Stimulated activated CD4-positive, alpha-beta T cell treated with anti-CD3 and anti-CD28 coated beads, Interleukin-15, amount 100 ng/mL, for 48 hours (primary cell): ENCODE measurements at places on chromosomes 16 and 17.
A peak's percentile ranks its signal among the peaks of the same experiment; 100 is the strongest.

- no peak for DNase-seq
These were observed 72.8 kb upstream of the ATF7IP2 start for GRCh38 chr16:10312784-10313724.

DNA sequence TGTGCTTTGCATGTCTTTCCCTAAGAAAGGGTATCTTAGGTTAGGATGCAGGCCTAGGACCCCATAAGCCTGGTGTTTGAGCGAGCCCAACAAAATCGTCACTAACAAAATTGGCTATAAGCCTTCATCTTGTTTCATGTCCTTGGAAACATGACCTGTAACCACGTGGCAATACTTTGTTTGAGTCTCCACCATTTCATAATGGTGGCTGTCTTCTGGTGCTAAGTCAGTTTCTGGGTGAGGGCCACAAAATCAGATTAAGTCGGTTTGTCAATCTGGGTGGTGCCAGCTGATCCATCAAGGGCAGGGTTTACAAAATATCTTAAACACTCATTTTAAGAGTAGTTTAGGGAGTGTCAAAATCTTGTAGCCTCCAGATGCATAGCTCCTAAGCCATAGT, 33.0 kb downstream of the C16orf54 start:
- no peak for DNase-seq

- DNase-seq, result peak; percentile 68
These were observed 332.8 kb downstream of the MAF start for GRCh38 chr16:79267781-79268180.

DNA sequence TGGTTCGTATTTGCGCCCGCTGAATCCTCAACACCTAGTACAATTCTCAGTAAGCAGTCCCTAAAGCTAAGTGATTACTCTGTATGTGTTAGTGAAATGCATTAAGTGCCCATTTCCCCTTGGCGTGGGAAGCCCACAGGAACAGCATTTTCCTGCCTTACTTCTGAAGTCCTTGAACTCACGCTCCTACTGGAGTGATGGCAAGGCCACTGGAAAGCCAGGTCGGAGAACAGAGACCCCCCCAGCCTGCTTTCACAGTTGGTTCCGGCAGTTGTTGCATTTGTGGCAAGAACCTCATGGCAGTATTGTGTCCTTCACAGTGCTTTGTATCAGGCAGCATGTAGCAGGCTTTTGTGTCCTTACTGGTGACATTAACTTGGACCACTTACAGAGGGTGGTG, 340.7 kb downstream of the CDH13 start:
- no peak for DNase-seq

DNA sequence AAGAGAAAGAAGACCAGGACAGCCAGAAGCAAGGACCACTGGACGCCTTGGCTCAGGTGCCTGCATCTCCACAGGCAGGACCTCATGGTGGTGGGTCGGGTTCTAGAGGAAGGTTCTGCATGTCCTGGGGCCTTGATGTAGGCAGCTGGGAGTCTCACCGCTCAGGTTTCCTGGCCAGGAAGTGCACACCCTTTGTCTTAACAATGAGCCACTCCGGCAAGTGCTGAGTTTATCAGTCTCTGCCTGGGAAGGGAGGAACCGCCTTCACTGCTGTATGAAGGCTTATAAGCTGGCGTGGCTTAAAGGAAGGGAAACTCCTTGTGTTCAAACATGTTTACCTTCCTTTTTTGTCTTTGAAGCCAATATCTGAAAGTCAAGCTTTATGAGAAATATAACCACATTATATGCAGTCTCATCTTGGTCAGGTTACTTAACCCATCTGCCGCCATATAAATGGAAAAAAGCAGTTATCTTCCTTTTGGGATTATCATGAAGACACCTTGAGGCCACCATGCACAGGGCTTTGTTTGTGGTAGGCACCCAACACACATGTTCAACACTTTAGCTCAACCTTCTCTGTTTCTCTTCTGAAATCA, at the start of gene ST6GALNAC1:
Gene ST6GALNAC1 (minus strand): TSS at position 205 of the 596 bp plus-strand sequence. CDS start 119 bp downstream, at position 86.
- DNase-seq, result no peak

DNA sequence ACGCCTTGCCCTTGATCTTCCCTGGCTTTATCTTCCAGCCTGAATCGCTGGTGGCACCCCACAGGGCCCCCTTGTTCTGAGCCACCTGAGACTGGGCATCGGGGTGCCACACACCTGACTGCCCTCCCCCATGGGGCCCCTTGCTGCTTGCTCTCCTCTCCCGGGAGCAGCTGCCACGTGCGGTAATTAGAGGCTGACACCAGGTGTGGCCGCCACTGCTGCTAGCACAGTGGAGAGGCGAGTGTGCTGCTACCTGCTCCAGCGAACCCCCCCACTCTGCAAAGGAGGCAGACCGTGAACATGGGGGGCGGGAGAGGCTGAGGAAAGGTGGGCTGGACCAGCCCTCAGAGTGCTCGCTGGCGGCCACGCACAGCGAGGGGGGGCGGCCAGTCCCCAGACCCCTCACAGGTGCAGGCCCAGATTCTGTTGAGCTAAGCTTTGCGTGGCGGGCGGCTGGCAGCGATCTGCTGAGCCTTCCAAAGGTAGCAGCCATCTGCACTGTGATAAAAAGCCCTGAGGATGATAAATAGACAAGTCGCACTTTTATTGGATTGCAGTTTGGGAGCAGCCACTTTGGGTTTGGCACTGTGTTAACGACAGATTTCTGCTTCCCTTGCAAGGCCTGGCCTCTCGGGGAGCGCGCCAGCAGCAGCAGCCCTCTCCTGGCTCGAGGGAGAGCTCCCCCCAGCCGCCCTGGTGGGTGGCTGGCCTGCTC, 167.9 kb upstream of the GSE1 start:
- no peak for DNase-seq

DNA sequence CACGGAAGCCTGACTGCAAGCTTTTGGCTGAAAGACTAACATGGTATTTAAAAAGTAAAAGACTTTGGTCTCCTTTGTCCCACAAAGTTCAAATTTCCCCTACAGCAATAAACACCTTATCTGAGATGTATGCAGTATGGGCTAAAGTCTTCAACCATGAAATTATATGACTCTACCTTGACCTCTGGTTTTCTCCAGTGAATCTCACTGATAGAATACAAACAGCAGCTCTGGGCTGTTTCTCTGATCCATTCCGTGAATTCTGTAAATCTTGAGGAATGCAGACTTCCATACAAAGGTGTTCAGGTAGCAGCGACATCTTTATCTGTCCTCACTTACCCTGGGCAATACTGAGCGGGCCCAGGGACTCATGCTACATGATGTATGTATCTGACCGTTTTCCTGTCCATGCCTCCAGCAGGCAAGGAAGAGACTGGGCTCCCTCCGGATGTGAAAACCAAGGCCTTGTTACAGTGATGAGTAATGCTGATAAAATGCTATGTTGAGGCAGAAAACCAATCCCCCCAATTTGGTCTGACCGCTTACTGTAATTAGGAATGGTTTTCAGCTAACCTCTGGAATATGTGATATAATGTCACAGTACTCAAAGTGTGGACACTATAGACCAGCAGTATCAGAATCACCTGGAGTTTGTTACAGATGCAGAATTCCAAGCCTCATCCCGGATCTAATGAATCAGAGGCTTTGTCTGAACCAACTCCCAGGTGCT, 589.8 kb downstream of the HS3ST4 start:
- DNase-seq, result no peak

DNA sequence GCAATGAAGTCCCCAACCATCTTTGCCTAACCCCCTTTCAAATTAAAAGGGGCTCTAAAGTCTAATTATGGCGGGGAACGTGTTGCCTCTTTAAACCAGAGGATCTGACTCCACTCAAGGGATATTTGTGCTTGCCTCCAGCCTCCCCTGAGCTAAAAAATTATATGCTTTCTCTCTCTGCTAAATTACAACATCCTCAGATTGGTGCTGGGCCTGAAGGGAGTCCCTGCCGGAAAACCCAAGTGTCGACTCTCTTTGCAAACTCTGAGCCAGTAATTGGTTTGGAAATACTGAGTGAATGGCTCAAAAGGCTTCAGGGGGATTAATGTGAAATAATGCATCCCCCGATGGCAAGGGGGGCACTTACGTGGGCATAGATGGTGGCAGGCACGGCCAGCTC, 208.5 kb upstream of the TNRC6C start:
- DNase-seq, result no peak

- DNase-seq, result no peak
These were observed 28.8 kb downstream of the TMEM92 start for GRCh38 chr17:50303051-50303450.

DNA sequence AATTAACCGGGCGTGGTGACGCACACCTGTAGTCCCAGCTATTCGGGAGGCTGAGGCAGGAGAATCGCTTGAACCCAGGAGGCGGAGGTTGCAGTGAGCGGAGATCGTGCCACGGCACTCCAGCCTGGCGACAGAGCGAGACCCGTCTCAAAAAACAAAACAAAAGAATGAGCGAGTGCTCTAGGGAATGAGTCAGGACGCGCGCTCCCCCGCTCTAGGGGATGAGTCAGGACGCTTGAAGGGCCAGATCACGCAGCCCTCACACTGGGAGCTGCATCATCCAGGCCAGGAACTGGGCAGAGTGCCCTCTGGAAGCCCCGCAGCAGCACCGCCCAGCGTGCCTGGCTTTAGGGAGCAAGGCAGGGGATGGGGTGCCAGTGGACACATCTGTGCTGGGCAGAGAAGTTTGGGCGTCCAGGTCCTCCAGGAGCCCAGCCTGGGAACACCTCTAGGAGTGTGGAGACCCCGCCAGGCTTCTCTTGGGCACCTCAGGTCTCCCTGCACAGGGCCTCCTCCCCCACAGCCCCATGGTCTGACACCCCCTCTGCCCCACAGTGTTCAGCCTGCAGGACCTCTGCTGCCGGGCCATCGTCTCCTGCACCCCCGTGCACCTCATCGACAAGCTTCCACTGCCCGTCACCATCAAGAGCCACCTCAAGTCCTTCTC, 3.9 kb upstream of the WFIKKN1 start:
- no peak for DNase-seq

GRCh38 chr16:46828292-46828691, 2.7 kb downstream of the C16orf87 start:
- DNase-seq, result no peak

- no peak for DNase-seq
These were observed 424 bp downstream of the C17orf100 start for GRCh38 chr17:6651919-6652452.

DNA sequence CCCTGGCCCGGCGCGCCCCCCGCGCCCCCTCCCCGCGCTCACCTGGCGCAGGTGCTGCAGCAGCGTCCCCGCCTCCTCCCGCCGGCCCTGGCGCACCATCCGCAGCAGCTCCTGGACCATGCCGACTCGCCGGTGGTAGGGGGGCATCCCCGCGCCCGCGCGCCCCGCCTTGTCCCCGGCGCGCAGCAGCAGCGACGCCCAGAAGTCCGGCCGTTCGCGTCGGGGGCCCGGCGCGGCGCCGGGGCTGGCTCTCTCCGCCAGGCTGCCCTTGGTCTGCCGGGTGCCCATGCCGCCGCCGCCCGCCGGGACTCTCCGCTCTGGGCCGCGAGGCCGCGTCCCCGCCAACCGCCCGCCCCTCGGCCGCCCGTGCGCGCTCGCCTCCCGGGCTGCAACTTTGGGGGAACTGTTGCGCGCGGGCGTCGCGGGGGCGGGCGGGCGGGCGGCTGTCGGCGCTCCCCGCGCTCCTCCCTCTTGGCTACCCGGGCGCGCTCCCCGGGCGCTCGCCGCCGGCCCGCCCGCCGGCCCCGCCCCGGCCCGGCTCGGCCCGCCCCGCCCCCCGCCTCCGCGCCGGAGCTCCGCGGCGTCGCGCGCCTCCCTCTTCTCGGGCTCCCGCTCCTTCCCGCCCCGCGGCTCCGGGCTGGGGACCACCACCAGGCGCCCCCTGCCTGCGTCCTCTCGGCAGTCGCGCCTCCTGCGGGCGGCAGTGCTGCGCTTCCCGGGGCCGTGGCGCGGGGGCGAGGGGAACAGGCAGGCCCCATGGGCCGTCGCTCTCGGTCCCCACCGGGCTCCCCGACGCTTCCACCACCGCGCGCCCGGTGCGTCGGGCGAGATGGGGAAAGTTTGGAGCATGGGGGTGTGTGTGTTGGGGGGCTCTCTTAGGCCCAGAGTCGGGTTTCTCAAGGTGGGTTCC, at the start of gene LRRC75A:
Gene LRRC75A (minus strand): TSS at position 491 of the 910 bp plus-strand sequence. CDS start 203 bp downstream, at position 288.
- no peak for DNase-seq

DNA sequence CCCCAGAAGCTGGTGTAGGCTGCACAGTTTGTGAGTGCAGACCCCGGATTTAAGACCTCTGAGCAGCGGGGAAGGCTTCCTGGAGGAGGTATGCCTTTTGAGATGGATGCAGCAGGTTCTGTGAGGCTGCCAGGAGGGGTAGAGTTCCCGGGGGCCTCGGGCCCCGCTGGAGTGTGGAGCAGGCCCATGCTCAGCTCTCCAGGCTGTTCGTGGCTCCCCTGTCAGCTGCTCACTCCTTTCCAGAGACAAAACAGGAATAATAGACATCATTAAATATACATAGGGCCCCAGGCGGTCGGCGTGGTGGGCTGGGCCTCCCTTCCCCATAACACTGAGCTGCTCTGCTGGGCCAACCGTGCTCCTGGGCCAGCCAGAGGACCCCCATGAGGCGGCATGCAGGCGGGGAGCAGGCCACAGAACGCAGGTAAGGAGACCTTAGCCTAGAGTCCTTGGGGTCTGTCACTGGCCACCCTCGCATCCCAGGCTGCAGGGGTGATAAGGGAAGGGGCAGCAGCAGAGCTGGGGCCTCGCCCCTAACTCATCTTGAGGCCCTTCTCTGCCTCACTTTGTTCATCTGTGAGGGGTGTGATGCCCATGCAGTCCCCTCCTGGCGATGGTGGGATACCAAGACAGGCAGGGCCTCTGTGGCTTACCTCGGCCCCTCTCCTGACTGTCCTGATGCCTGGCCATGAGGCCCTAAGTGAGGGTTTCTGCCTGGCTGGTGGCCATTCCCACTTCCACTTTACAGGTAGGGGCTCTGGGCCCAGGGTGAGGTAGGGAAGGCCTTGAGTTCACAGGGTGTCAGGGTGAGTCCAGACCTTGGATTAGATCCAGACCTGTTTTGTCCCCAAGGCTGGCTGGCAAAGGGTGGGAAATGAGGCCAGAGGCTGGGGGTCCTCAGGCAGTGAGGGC, at the start of gene MYO15A:
Gene MYO15A (plus strand): TSS at position 356 of the 912 bp plus-strand sequence. CDS start 10,045 bp downstream, outside the sequence.
- DNase-seq, result no peak

- no peak for DNase-seq
These were observed 12.0 kb downstream of the UNC13D start for GRCh38 chr17:75832164-75832651.

DNA sequence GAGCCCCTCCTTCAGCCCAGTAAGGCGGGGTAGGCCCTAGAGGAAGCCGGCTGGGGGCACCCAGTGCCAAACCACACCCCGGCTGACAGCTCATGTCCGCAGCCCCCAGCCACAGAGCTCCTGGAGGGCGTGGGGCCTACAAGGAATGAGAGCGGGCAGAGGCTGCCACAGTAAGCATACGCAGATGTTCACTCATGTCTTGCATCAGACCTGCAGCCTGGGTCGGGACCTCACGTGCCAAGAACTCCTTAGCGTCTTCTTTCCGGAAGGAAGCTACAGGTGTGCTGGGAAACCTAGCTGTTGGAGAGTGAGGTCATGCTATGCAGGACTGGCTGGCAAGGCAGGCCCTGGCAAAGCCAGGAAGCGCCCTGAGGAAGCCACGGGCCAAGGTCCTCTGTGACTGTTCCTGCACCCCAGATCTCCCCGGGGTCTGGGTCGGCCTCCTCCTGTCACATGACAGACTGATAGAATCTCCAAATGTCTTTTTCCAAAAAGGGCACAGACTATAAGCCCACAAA, 1.6 kb downstream of the ZNF598 start:
- no peak for DNase-seq

GRCh38 chr17:61239327-61239726, 160.3 kb upstream of the TBX2 start:
- DNase-seq, result no peak

GRCh38 chr16:84410361-84411138, 42.2 kb downstream of the ATP2C2 start:
- no peak for DNase-seq

GRCh38 chr16:70433458-70434103, 5.3 kb downstream of the ST3GAL2 start:
- no peak for DNase-seq

- DNase-seq, result no peak
These were observed 3.0 kb upstream of the SLC6A4 start for GRCh38 chr17:30238387-30239088.

- DNase-seq, result no peak
These were observed 24.0 kb upstream of the CACNG1 start for GRCh38 chr17:67020293-67020766.
